MG63 (cell line): ENCODE measurements at places on chromosomes 12 and 14. TPM values are rescaled to one million over a fixed set of nuclear protein-coding genes. Genes with fewer than 3 reads are reported as not detected.

- no peak for DNase-seq
Observed at GRCh38 chr14:101223127-101223526, 319.6 kb upstream of the RTL1 start.

DNA sequence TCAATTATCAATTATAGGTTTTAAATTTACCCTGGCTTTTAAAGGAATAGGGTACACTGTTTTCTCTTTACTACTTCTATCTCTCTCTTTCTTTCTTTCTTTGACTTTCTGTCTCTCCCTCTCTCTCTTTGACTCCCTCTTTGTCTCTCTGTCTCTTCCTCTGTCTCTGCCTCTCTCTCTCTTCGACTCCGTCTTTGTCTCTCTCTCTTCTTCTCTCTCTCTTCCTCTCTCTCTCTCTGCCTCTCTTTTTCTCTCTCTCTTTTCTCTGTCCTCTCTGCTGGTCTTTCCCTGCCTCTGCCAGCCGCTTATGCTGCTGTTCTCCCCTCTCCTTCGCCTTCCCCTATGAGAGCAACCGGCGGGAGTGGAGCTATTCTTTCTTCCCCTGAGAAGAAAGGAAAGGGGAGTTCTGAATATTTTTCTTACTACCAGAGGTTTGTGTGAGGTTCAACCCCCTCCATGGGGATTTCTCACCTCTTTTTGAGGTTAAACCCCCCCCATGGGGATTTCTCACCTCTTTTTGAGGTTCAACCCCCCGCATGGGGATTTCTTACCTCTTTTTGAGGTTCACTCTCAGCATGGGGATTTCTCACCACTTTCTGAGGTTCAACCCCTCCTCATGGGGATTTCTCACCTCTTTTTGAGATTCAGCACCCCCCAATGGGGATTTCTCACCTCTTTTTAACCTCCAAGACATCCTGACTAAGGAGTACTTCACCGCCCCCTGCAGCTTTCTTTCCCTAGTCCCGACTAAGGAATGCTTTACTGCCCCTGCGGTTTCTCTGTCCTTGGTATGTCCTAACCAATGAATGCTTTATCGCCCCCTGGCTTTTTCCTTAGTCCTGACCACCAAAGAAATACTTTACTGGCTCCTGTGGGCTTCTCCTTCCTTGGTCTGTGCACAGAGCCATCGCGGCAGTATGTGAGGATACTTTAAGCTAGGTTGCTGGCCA is 27.4 kb upstream of the DDHD1 start:
- peak; percentile 2 for DNase-seq

- DNase-seq, result peak; percentile 10
Observed at GRCh38 chr12:11577658-11578260, 71.7 kb upstream of the ETV6 start.

Gene OR6C2
- not detected in 2 replicates for total RNA-seq

GRCh38 chr14:20970983-20971704 is 15.9 kb downstream of the RNASE2 start:
- DNase-seq, result peak; percentile 74

Gene SIX6
- total RNA-seq, result not detected in 2 replicates

- DNase-seq, result peak; percentile 80
Observed at GRCh38 chr12:2129076-2129475, 76.3 kb downstream of the CACNA1C start.

DNA sequence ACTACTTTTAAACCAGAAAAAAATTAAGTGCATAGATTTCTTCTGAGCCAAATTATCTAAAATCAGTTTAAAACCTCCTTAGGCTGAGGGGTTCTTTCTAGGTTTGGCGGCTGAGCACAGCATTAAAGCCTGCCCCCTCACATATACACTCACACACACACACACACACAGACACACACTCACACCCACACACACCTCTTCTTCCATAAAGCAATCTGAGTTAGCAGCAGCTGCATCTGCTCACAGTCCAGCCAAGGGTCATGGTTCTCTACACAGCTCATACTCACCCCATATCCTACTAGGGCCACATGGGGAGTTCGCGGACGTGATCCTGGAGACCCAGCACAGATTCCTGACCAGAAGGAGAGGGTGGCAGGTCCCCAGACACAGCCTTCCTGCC is 12.4 kb downstream of the SYNDIG1L start:
- no peak for DNase-seq

Gene SLC48A1
- 14.2 and 17.6 TPM in 2 replicates for total RNA-seq

- no peak for DNase-seq
Observed at GRCh38 chr12:26658991-26659390, 174.0 kb downstream of the ITPR2 start.

DNA sequence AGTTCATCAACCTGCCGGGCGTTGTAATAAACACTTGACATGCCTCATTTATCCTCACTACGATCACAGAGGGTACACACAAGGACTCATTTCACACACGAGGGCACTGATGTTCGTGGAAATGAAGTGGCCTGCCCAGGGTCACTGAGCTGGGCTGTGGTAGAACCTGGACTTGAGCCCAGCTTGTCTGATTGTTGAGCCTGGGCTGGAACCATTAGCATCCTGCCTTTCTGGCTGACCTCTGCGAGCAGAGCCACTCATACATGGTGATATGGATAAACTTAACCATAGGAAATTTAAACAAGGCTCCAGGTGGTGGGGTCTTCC is 16.6 kb upstream of the JDP2 start:
- no peak for DNase-seq

Gene CLEC4E
- total RNA-seq, result not detected in 2 replicates

Gene KERA
- total RNA-seq, result not detected in 2 replicates

DNA sequence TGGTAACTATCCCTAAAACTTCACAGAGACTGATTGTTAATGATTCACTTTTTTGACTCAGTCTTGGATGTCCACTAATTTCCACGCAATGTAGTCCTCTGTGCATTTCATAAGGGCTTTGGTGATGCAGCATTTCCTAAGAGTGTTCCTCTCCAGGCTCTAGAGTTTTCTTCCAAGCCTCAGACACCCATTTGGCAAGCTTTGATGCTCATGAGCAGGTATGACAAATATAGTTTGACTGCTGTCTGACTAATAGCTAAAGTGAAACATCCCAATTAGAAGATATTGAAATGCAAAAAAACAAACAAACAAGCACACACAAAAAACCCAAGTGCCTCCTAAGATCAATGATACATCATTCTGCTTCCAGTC is 1.5 kb upstream of the VAMP1 start:
- DNase-seq, result peak; percentile 58

GRCh38 chr14:68335312-68335711 is 457.6 kb downstream of the ZFP36L1 start:
- DNase-seq, result no peak

- DNase-seq, result no peak
Observed at GRCh38 chr12:131018019-131018620, 64.4 kb downstream of the ADGRD1 start.

- DNase-seq, result peak; percentile 56
Observed at GRCh38 chr12:93803424-93803807, 126.2 kb downstream of the CRADD start.

Gene DUSP16
- total RNA-seq, result 8.3 and 11.5 TPM in 2 replicates

- no peak for DNase-seq
Observed at GRCh38 chr14:93960108-93960475, 16.3 kb downstream of the ASB2 start.

DNA sequence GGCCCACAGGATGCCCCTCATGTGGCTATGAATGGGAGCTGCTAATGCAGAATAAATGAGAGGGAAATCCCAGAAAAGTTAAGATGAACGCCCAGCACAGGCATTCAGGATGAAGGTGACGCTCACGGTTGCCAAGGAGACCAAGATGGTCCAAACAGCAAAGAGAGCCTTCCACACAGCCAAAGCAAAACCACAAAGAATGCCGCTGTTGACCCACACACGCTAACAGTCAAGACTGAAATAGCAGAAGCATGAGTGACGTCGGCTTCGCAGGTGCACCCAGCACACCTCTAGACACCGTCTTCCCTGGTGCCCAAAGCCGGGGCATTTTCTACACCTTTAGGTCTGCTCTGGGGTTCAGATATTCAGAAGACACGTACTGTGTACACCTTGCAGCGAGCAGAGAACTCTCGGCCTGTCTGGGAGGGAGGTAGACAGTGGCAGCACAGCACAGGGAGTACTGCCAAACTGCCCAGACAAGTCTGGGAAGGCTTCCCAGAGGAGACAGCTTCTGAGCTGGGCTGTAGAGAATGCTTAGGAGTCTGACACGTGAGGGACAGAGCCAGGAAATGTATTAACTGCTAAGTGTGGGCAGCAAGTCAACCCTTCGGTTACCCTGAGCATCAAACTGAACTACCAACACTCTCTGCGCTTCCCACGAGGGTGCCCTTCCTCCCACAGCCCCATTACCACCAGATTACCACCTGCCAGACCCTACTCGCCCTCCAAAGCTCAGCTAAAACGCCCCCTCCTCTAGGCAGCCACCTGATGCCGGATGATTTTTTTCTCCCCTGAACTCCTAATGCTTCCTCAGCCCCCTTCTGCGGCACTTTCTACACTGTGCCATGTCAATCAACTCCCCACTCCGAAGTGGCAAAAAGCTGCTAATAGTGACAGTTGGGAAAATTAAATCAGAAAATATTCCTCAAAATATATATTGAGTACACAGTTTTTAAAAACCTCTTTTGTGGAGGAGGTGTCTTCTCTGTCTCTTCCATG is 50.1 kb downstream of the CCDC88C start:
- peak; percentile 71 for DNase-seq

DNA sequence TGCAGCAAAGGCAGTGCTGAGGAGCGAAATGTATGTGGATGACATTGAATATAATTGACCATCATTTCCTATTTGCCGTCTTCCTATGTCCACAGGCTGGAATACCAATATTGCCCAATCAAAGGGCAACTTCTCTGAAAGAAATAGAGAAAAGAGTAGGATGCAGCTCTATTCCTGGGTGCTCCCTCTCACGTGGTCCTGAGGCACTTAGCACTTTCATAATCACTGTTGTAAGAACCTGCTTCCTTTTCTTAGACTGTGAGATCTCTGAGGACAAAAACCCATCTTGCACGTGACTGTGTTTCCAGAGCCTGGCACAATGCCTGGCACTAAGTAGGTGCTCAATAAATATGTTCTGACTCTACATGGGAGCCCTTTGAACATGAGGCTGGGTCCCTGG is 122.7 kb upstream of the CPM start:
- DNase-seq, result no peak

Gene RNF31
- total RNA-seq, result 39.6 and 52.1 TPM in 2 replicates

DNA sequence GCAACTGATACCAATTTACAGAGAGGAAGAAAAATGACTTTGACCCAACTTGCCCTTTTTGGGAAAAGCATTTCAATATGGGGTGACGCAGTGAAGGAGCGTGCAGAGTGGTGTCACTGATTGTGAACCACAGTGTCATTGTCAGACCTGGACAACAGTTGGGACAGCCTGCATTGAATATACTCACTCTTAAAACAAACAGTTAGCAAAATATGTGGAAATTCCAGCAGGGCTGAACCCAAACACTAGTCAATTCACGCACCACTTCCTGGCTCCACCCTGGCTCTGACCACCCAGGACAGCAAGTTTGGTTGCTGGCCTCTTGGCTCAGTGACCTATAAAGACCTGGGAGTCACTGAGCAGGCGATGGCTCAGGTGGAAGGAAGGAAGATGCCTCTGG is 61.3 kb downstream of the NOS1 start:
- DNase-seq, result no peak

DNA sequence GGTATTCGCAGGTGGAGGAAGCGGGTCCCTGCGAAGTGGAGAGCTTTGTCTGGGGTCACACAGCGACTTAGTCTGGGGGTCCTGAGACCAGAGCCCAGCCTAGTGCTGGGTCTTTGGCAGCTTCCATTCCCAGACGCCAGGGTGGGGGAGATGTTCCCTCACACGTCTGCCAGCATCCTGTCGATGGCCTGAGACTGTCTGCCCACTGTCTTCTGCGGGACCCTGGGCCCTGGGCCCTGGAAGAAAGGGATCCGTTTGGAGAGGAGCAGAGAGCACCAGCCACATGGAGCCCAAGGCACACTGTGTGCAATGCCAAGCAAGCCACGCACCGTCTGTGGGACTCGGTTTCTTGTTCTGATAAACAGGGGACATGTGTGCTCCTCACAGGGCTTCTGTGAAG is 197.2 kb downstream of the KIF26A start:
- DNase-seq, result no peak

- peak; percentile 90 for DNase-seq
Observed at GRCh38 chr14:34496679-34497513, 34.9 kb upstream of the SPTSSA start.

DNA sequence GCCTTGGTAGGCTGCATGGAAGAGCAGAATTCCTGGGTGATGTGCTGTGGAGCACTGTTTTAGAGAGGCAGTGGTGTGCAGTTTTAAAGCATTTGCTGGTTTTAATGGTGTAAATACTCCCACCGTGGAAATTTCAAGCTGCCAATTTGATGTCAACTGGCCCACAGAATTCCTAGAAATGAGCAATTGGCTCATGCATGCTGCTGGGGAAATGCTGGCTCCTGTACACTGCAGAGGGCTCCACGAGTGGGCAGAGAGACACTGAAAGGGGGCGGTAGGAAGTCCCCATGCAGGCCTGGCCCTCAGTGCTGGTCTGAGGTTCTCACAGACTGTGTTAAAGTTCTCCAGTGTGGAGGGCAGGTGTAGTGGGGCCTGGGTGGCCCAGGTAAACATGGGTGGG is 99.4 kb upstream of the NTF3 start:
- no peak for DNase-seq

DNA sequence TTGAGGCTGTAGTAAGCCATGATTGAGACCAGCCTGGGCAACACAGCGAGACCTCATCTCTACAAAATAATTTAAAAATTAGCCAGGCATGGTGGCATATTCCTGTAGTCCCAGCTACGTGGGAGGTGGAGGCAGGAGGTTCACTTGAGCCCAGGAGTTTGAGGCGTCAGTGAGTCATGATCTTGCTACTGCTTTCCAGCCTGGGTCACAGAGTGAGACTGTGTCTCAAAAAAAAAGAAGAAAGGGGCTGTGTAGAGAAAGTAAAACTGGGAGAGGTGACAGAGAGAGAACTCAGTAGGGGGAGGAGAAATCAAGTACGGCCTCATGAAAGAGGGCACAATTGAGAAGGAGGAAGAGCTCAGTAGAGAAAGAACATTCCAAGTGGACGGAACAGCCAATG is 12.4 kb downstream of the TECPR2 start:
- no peak for DNase-seq

DNA sequence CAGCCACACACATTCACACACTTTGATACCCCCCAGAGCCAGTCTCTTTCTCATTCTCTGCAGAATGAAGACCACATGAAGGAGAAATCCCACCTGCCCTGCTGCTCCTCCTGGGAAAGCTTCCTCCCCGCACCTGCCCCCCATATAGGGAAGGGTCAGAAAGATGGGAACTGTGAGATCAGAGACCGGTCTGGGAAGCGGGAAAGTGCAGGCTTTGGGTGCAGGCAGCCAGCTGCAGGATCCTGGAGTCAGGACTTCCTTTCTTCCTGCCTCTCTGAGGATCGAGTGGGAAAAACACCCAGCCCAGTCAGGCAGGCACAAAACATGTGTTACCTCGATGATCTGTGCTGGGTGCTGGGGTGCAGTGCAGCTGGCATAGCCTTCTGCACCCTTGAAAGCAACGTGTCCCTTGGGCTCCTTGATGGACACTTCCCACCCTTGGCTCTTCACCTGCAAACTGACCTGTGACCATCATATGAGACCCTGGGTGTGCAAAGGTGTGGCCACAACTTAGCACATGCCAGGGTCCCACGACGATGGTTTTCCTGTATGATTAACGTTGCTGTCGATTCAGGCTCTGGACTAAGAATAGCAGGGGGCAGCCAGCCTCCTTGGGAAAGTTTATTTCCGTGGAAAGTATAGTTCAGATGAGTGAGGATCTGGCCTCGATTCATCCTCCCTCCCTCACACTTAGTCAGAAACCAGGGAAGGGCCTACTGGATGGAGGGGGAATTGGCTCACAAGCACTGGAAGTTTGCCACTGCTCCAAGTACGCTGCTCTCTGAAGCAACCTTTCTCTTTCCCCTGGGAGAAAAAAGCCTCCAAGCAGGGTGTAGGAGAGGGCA is 105.4 kb upstream of the MED13L start:
- DNase-seq, result peak; percentile 94

Gene RPL10L
- not detected in 2 replicates for total RNA-seq
